Karpas-422 (cell line): ENCODE measurements at places on chromosomes 3 and 15. TPM values are rescaled to one million over a fixed set of nuclear protein-coding genes. Genes with fewer than 3 reads are reported as not detected.

Gene TAGLN3
- not detected in 2 replicates for total RNA-seq

- no peak for DNase-seq
Observed at GRCh38 chr3:113771993-113772392, 25.2 kb downstream of the ATP6V1A start.

Gene BCHE
- total RNA-seq, result 0.11 TPM in 2 replicates

Gene CD86
- total RNA-seq, result 8.5 and 24.4 TPM in 2 replicates

DNA sequence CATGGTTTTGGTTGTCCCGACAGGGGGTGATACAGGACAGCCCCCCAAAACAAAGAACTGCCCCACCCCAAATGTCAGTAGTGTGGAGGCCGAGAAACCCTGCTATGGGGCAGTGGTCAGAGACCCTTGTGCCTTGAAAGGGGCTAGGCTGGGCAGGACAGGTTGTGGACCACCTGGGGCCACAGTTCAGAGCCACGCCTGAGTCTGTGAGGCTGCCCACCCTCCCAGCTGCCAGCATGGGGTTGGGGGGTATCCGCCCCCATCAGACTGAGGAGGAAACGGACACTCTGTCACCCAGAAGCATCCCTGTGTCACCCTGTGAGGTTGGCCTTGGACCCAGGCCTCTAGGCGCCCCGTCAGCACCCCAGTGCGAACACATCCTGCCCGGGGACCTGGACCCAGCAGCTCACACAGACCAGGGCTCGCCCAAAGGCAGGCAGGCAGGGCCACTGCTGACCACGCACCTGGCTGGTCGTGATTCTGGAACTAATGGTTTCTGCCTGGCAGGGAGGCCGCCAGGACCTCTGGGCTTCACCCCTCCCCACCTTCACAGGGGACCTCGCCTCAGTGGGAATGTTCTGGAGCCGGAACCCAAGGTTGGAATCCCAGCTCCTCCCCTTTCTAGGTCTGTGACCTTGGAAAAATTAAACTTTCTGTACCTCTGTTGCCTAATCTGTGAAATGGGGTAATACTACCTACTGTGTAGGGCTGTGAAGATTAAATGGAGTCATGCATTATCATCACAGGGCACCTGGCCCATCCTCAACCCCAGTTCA is 1.4 kb downstream of the SLC41A3 start:
- DNase-seq, result no peak

GRCh38 chr15:65087873-65088642 is 11.5 kb downstream of the KBTBD13 start:
- no peak for DNase-seq
